ENCODE measurements at places on chromosomes 6 and 20. TPM values are rescaled to one million over a fixed set of nuclear protein-coding genes. Genes with fewer than 3 reads are reported as not detected.

DNA sequence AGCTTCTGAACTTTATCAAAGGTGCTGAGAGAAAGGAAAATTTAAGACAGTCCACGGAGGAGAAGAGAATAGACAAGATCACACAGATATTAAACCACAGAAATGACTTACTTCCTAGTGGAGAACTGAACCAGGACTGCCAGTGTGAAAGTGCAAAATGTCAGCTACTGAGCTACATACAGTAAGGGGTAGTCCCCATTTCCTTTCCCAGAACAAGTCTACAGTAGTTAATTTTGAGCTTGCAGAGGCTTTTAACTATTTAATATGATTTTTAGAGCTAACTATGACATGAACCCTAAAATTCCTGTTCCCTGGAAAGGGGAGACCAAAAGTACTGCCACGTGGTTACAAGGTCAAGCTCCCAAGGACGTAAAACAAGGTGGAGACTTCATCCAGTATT lies 45.1 kb downstream of the CEP85L start:
- H3K27me3 ChIP-seq: no peaks in the 10 kb centered on the region
- peak overlapping the region; percentile 16 for H3K27ac ChIP-seq
- DNase-seq: no peak
- no peak overlapping the region for H3K4me3 ChIP-seq

DNA sequence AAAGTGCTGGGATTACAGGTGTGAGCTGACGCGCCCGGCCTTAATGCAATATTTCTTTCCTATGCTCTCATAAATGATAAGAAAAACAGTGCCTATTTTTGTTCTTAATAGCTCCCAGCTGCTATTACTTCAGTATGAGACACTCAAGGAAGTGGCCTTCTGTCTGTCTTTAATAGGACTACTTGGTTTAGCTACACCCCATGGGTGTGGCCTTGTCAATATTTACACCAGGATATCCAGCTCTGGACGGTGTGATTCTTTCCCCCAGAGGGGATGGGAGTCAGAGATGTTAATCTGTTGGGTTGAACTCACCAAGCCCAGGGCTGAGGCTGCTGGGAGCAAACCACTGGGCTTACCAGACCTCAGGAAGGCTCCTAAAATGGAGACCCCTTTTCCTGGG lies 134.2 kb downstream of the CEP57L1 start:
- no peaks in the 10 kb centered on the region for H3K36me3 ChIP-seq
- peaks cover 6% of the 10 kb centered on the region for H3K4me1 ChIP-seq
- no peaks in the 10 kb centered on the region for H3K27me3 ChIP-seq
- H3K4me3 ChIP-seq: no peak overlapping the region
- DNase-seq: no peak

DNA sequence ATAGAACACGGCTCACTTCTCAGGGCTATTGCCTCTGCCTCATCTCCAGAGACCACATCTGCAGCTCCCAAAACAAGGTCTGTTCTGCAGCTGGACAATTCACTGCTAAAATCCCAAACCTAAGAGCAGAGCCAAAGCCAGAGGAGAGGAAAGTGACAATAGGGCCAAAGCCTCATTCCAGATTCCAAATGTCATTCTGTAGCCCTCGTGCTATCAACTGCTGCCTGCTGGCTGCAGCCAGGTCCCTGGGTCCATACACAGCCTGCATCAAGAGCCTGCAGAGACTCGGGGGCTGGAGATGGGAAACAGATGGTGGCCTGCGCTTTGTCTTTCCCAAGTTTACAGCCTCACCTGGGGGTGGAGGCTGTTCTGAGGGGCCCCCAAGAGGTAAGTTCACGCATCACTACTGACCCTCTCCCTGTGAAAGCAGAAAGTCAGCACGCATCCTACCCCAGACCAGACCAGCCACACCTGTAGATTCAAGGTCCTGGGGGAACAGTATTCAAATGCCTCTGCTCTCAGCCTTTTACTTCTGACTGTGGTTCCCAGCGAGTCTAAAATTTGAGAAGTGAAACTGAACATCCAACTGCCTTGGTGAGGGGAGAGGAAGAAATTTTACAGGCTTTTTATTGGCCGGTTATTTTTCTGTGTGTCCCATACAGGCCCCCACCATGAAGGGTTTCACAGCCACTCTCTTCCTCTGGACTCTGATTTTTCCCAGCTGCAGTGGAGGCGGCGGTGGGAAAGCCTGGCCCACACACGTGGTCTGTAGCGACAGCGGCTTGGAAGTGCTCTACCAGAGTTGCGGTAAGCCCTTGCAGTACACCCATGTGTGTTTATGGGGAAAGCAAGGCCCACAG lies at the start of gene LY86:
TSS of gene LY86 (plus strand) at position 657 of the 860 bp plus-strand sequence. CDS start at position 672, 15 bp downstream.
- H3K27me3 ChIP-seq: no peaks in the 10 kb centered on the region
- H3K36me3 ChIP-seq: no peaks in the 10 kb centered on the region
- no peak within 1 kb of the TSS for H3K27ac ChIP-seq
- no peak for DNase-seq
- peaks cover 24% of the 10 kb centered on the region for H3K4me1 ChIP-seq
- H3K4me3 ChIP-seq: no peak within 1 kb of the TSS

Gene MUC22
- not detected for total RNA-seq
